ENCODE measurements at places on chromosomes 2 and 18. TPM values are rescaled to one million over a fixed set of nuclear protein-coding genes. Genes with fewer than 3 reads are reported as not detected.
A peak's percentile ranks its signal among the peaks of the same experiment; 100 is the strongest.

FIGN gene
- total RNA-seq, result not detected

UGT1A5 gene
- not detected for total RNA-seq

DNA sequence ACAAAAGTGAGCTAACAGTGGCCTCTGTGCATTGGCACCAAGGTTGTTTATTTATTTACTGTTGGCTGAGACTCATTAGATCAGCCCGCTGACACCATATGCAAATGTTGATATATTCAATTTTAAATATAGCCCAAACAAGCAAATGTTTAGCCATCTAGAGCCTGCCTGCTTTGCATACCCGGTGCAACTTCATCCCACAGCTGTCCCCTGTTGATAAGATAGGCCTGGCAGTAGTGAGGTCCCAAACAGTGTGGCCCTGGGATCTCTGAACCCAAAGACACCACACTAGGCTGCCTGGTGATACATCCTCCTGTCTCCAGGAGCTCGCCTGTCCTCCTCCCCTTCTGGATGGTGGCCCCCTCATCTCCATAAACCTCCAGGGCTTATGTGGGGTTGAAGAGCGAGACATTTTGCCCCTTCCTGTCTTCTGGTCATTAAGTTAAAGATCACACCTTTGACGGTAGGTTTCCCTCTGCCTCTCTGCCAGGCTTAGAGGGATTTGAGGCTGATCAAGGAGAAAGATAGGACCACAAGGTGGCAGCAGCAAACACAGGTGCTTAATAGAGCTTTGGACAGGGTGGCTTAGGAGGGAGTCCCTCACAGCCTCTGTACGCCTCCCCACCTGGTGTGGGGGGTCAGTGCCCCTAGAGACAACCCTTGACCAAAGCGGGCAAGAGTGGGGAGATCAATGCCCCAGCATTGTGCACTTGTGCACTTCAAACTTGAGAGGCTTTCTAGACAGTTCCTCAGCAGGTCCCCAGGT, 23.7 kb upstream of the MYO5B start:
- no peaks in the 10 kb centered on the region for H3K36me3 ChIP-seq
- no peak overlapping the region for H3K27ac ChIP-seq
- no peaks in the 10 kb centered on the region for H3K4me1 ChIP-seq
- peak; percentile 24 for DNase-seq

RRM2 gene
- 0.45 TPM for total RNA-seq

- no peak overlapping the region for H3K27ac ChIP-seq
- no peaks in the 10 kb centered on the region for H3K4me1 ChIP-seq
- H3K36me3 ChIP-seq, result peaks cover 28% of the 10 kb centered on the region
- no peaks in the 10 kb centered on the region for H3K27me3 ChIP-seq
- DNase-seq, result no peak
- no peak overlapping the region for H3K4me3 ChIP-seq
Measured at GRCh38 chr2:233437439-233437955, 83.2 kb downstream of the DGKD start.

DNA sequence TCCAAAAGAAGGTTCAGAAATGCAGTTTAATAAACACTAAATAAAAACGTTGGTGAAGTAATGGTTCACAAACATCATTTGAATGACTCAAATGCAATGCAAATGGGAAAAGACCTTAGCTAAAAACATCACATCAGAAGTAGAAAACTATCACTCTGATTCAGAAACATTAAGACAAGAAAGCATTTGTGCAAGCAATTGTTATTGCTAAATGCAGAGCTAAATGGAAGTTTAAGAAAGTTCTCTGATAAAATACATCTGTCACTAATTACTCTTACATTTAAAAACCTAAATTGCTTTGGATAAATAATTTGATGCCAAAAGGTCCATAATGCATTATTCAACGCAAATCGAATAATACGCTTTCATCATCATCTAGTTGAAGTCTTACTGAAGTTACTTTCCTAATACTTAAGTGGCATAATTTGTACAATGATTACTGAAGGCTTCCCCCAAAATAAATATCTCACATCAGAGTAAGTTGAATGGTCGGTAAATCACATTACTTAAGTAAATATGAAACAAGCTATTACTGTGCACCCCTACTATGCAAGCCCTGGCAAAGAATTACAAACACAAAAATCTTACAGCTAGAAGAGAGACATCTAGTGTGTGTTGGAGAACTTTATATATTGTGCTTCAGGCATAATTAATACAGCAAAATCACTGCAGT, 105.7 kb upstream of the KCTD1 start:
- H3K4me3 ChIP-seq, result no peak overlapping the region
- no peaks in the 10 kb centered on the region for H3K4me1 ChIP-seq
- DNase-seq, result no peak
- no peaks in the 10 kb centered on the region for H3K36me3 ChIP-seq
- H3K27me3 ChIP-seq, result no peaks in the 10 kb centered on the region

- H3K36me3 ChIP-seq, result no peaks in the 10 kb centered on the region
- no peak overlapping the region for H3K27ac ChIP-seq
- no peaks in the 10 kb centered on the region for H3K4me1 ChIP-seq
- H3K27me3 ChIP-seq, result peaks cover 3% of the 10 kb centered on the region
- H3K4me3 ChIP-seq, result no peak overlapping the region
- DNase-seq, result no peak
Measured at GRCh38 chr2:136932700-136933099, 167.4 kb downstream of the THSD7B start.

SPEG gene
- total RNA-seq, result 16.9 TPM

Data from naive thymus-derived CD4-positive, alpha-beta T cell (primary cell).